Activated CD4-positive, alpha-beta T cell treated with anti-CD3 and anti-CD28 coated beads, Interleukin-2, amount 10 ng/mL, durations not matched to agents 7 days and 5 days (primary cell): ENCODE measurements at places on chromosomes 2 and 18. TPM values are rescaled to one million over a fixed set of nuclear protein-coding genes. Genes with fewer than 3 reads are reported as not detected.

GRCh38 chr2:187541086-187542085 lies 12.8 kb downstream of the TFPI start:
- no peak for DNase-seq

DNA sequence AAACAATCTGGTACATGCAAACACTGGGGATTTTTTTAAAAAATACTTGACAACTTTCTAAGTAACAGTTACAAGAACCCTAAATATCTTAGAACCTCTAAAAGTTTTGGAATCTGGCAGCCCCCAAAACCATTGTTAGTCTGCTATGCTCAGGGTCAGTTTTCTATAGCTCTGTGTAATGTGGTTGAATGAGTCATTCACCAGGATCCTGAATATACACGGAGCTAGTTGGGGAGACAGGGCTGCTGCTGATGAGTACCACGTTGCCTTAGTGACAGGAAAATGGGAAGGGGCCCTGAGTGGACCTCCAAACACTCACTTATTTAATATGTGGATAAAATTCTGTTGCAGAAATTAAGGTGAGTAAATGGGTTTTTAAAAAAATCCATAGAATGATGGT lies 36.9 kb upstream of the TANC1 start:
- no peak for DNase-seq

TWSG1 gene
- total RNA-seq: 6.5 TPM

- peak; percentile 34 for DNase-seq
These were observed 70.3 kb downstream of the ARL4C start for GRCh38 chr2:234426616-234427015.

DNA sequence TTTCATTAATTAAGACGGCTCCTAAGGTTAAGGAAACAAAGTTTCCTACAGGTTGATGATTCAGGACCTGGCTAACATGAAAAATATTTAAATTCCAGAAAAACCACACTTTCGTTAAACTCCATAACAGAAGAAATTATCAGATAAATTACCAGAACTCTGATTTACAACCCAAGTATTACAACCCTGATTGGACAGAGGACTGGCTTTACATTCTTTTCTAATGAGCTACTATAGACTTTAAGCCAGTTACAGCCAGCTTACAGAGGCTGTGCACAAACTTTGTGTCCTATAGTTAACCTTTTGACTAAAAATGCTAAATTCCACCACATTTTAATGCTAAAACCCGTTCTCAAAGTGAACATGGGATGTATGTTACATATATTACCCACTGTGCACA lies 458.6 kb downstream of the KCNJ3 start:
- DNase-seq: no peak
